ENCODE measurements at places on chromosomes 16 and 17. TPM values are rescaled to one million over a fixed set of nuclear protein-coding genes. Genes with fewer than 3 reads are reported as not detected.

GPR139 gene
- total RNA-seq, result not detected

GJC1 gene
- 73.1 TPM for total RNA-seq

TMC7 gene
- 0.41 TPM for total RNA-seq

SLC6A2 gene
- total RNA-seq, result 0.14 TPM

EXOC3L1 gene
- 1.1 TPM for total RNA-seq

HS3ST4 gene
- not detected for total RNA-seq

CRHR1 gene
- 0.33 TPM for total RNA-seq

LAT gene
- total RNA-seq, result 19.1 TPM

DNA sequence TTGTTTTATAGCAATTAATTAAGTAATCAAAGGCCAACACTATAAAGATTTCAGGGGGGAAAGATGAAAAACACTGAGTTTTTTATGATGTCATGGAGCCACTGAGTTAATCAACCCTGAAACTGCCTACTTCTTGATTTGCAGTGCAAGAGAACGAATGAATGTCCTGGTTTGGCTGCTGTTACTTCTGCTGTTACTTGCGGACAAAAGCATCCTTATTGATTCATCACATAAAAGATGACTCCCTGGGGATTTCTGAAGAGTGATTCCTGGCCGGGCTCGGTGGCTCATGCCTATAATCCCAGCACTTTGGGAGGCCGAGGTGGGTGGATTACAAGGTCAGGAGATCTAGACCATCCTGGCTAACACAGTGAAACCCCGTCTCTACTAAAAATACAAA lies 10.9 kb upstream of the SPNS3 start:
- H3K27me3 ChIP-seq, result no peaks in the 10 kb centered on the region
- no peak overlapping the region for H3K4me3 ChIP-seq
- no peaks in the 10 kb centered on the region for H3K4me1 ChIP-seq
- DNase-seq, result no peak
- no peak overlapping the region for H3K27ac ChIP-seq

DNA sequence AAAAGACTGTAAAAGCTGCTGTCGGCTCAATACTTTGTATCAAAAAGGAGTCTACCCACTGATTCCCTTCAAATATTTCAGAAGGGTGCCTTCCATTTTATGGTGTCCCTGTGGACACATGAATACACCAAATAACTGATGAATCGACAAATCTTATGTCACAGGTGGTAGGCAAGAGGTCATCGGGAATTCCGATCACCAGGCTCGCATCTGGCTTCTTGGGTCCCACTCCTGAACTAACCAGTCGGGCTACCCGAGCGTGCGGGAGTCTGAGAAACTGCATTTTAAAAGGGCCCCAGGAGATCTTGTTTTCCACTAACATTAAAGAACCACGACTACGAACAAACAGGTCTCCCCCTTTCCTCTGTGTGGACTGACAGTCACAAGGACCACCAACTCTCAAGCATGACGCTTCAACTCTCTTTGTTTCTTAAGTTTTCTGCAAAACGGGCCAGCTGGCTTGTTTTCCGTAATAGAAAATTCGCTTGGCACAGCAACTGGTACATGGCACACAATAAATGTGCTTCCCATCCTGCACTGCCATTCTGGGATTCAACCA lies 873 bp downstream of the PSME3IP1 start:
- peak overlapping the region; percentile 74 for H3K4me3 ChIP-seq
- H3K27ac ChIP-seq, result peak overlapping the region; percentile 93
- DNase-seq, result no peak
- H3K27me3 ChIP-seq, result no peaks in the 10 kb centered on the region
- H3K4me1 ChIP-seq, result peaks cover 26% of the 10 kb centered on the region

DNA sequence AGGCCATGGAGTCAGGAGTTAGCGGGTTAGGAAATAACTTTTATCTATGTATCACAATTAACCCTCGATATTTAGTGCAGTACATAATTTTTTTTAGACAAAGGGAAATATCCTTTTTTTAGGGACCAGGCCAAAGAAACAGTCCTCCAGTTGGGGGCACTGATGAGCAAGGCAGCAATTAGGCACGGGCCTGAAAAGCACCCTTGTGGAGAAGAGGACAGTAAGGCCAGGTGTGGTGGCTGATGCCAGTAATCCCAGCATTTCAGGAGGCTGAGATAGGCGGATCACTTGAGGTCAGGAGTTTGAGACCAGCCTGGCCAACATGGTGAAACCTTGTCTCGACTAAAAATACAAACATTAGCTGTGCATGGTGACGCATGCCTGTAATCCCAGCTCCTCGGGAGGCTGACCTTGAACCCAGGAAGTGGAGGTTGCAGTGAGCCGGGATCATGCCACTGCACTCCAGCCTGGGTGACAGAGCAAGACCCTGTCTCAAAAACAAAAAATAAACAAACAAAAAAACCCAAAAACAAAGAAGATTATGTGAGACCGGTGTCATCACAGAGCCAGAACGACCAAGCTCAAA lies 158.3 kb upstream of the NOL11 start:
- H3K4me3 ChIP-seq, result no peak overlapping the region
- no peaks in the 10 kb centered on the region for H3K4me1 ChIP-seq
- no peaks in the 10 kb centered on the region for H3K27me3 ChIP-seq
- no peak overlapping the region for H3K27ac ChIP-seq
- no peaks in the 10 kb centered on the region for H3K36me3 ChIP-seq
- peak; percentile 30 for DNase-seq

DNA sequence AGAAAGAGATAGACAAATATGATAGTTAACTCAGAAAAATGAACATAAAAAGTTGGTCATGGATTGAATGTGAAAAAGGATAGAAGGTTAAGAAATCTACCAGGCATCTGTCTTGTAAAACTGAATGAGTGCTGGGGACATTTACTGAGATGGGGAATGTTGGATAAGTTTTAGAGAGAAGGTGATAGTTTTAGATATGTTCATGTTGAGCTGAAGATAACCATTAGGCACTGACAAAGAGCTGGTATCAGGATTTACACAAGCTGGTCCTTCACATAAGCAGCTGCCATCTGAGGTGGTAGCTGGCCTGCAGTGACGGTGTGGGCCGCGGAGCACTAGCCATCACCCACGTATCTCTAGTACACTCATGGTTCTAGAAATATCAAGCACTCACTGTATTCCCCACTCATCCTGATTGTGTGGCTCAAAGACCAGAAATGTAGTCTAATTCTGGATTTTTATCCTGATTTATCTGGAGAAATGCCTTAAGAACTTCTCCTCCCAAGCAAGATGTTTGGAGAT lies 194.4 kb upstream of the KCNJ16 start:
- no peak for DNase-seq
- no peaks in the 10 kb centered on the region for H3K27me3 ChIP-seq
- no peaks in the 10 kb centered on the region for H3K4me1 ChIP-seq
- H3K4me3 ChIP-seq, result no peak overlapping the region
- H3K36me3 ChIP-seq, result no peaks in the 10 kb centered on the region

- no peak overlapping the region for H3K27ac ChIP-seq
- peaks cover 12% of the 10 kb centered on the region for H3K4me1 ChIP-seq
- no peak for DNase-seq
- H3K36me3 ChIP-seq, result peaks cover 36% of the 10 kb centered on the region
- no peaks in the 10 kb centered on the region for H3K27me3 ChIP-seq
Observed at GRCh38 chr17:42571435-42572225, 4.7 kb downstream of the MLX start.

GRCh38 chr16:64089697-64090096 lies 1032.2 kb downstream of the CDH11 start:
- H3K4me3 ChIP-seq, result no peak overlapping the region
- peaks cover 5% of the 10 kb centered on the region for H3K4me1 ChIP-seq
- no peaks in the 10 kb centered on the region for H3K27me3 ChIP-seq
- H3K27ac ChIP-seq, result no peak overlapping the region
- H3K36me3 ChIP-seq, result no peaks in the 10 kb centered on the region

DNA sequence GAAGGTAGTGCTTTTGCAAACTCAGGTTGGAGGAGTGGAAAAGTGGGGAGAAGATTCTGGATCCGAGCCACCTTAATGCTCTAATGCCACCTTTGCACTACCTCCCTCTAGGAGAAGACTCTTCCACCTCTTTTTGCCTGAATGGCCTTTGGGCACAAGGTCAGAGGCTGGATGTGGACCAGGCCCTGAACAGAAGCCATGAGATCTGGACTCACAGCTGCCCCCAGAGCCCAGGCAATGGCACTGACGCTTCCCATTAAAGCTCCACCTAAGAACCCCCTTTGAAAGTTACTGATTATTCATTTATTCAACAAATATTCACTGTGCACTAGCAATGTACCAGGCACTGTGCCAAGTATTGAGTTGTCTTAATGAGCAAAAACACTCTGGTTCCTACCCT lies 3.2 kb downstream of the SHBG start:
- H3K4me3 ChIP-seq, result no peak overlapping the region
- H3K4me1 ChIP-seq, result no peaks in the 10 kb centered on the region
- H3K27me3 ChIP-seq, result no peaks in the 10 kb centered on the region
- no peak overlapping the region for H3K27ac ChIP-seq

DNA sequence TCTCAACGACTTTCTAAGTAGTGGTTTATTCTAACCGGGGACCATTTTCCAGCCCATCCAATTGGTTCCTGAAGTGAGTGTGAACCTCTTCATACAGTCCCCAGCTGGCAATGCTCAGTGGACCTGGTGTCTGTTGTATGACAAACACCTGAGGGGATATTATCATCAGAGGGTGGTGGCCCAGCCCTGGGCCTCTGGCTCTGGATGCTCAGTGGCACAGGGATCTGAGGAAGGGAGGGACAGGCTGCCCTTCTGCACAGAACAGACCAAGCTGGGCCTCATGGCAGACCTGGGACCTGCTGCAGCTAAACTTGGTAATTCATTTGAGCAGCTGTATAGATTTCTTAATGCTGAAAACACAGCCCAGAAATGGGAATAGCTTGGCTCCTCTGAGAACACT lies 72.6 kb downstream of the IRX5 start:
- H3K27ac ChIP-seq, result no peak overlapping the region
- H3K36me3 ChIP-seq, result no peaks in the 10 kb centered on the region
- peaks cover 6% of the 10 kb centered on the region for H3K27me3 ChIP-seq
- no peaks in the 10 kb centered on the region for H3K4me1 ChIP-seq
- H3K4me3 ChIP-seq, result no peak overlapping the region
- no peak for DNase-seq

GRCh38 chr17:5027916-5028315 lies 7.3 kb downstream of the SLC52A1 start:
- peaks cover 8% of the 10 kb centered on the region for H3K4me1 ChIP-seq
- H3K4me3 ChIP-seq, result no peak overlapping the region
- H3K27ac ChIP-seq, result no peak overlapping the region
- DNase-seq, result no peak

DNA sequence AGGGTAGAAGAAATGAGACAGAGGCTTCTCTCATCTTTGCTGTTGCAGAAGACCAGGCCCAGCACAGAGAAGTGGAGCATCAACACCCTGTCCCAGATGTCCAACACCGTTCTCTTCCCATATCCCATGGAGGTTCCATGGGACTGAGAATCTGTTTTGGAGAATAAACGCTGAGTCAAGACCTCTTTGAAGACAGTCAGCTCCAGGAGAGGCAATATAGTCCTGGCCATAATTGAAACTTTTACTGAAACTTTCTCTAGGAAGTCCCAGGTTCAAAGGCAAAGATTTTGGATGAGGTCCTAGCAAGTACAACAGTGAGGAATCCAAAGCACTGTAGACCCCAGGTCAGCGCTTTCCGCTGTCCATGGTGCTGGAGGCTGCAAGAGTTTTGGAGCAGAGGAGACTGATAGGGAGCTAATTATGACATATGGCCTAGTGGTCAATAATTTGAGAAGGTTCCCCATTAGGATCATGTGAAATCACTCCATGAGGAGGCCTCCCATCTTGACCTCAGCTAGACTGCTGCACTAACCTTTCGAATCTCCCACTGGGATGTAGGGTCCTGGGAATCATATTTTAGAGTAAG lies 36.0 kb downstream of the OSBPL7 start:
- no peak overlapping the region for H3K4me3 ChIP-seq
- H3K27ac ChIP-seq, result no peak overlapping the region
